ENCODE measurements at places on chromosomes 4 and X.

GRCh38 chr4:137360761-137361160 is 171.5 kb downstream of the PCDH18 start:
- DNase-seq, result no peak

GRCh38 chrX:47311932-47312774 is 58.2 kb upstream of the ZNF157 start:
- DNase-seq, result peak; percentile 24

DNA sequence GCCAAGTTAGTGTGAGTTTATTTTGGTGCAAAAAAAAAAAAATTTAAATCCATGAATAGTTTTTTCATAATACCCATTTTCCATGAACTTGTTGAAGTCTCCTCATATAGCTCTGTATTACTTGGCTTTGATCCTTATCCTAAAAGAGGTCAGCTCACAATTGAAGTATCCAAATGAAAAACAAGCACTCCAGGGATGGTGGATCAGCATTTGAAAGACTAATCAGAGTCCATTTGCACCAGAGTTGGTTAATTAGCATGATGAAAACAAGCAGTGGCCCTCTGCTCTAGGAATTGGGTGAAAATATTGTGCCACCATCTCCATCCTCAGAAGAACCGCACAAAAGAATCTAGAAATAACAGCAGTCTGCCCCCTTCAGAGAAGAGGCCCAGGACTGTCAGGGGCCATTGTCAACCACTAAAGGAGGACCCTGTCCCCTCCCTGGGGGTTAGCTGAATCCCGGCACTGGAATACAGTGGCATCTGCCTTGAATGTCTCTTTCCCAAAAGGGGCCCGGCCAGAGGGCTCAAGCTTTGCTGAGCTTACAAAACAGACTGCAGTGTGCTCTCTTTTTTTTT is 24.7 kb downstream of the SH3KBP1 start:
- DNase-seq, result no peak

- DNase-seq, result peak; percentile 78
Observed at GRCh38 chrX:81201671-81202455, at the start of the genes HMGN5 and SH3BGRL. Gene HMGN5, minus strand, starts transcription at chrX:81201913. Its CDS starts 80,364 bp downstream, at chrX:81121549. Gene SH3BGRL, plus strand, starts transcription at chrX:81202102. Its CDS starts 99 bp downstream, at chrX:81202201.

Measured in urothelium cell line (cell line).